ENCODE measurements at places on chromosomes 2 and 18. TPM values are rescaled to one million over a fixed set of nuclear protein-coding genes. Genes with fewer than 3 reads are reported as not detected.

DNA sequence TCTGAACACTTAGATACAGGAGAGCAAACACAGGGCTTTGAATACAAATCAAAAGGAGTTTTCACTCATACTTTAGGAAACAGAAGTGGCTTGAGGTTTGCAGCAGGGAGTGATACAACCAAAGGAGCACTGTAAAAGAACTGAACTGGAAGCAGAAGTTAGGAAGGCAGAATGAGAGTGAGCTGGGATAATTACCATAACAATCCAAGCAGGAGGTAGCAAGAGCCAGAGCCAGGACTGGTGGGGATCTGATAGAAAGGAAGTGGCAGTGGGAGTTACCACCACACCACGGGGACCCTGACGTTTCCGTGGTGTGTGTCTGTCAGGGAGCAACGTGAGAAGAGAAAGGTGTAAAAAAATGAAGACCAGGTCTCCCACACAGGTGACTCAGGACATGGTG is 81.3 kb upstream of the EPB41L3 start:
- H3K4me3 ChIP-seq = no peak overlapping the region
- no peaks in the 10 kb centered on the region for H3K27me3 ChIP-seq

CFC1 gene
- total RNA-seq = not detected

DNA sequence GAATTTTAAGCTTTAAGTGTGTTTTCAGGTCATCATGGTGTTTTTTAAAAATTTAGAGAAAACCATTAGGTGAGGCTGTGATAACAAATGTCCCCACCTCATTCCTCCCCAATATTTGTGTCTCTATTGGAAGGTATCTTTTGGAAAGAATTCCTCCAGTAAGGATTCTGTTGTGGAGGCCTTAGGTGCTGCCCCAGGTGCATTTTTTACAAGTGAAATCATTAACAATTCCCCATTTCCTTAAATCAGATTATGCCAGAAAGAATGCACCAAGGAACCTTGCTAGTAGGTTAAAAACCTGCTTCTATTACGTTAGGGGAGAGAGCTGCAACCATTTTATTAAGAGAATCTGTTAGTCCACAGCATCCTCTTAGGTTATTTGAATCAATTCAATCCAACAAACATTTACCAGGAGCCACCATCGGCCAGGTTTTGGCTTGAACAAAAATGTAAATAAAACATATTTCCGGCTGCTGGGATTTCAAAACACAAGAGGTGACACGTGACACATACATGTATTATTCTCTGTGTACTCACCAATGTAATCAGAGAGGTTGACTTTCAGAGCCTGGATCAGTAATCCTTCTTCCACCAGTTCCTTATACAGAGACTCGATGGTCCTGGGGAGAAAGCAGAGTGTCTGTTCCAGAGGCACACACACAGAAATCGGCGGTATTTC is 112.5 kb upstream of the ASB18 start:
- H3K4me3 ChIP-seq = no peak overlapping the region
- H3K4me1 ChIP-seq = no peaks in the 10 kb centered on the region
- no peak overlapping the region for H3K27ac ChIP-seq
- DNase-seq = no peak

CPLX4 gene
- not detected for total RNA-seq

COMMD1 gene
- total RNA-seq = 43.1 TPM

Data from chondrocyte (in vitro differentiated cells).